Right ventricle myocardium inferior (tissue), 1 donor: ENCODE measurements at places on chromosomes 7 and 10.

GRCh38 chr10:692682-693351 is 3.3 kb upstream of the DIP2C start:
- DNase-seq = no peak

DNA sequence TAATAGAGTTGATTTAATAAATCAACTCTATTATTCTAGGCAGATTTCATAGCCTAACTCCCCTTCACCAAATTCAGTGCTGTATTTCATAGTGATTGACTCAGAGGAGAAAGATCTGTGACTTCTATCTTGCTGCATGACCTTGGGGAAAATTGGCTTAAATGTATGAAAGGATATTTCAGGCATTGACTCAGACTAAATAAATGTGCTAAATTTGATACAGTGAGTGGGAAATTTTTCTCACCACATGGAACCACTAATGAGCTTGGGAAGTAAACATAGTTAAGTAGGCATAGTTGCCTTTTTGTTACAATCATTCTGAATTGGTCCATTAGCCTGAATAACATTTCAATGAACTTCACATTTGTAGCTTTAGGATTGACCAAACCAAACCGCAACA is 89.0 kb upstream of the PRPS1L1 start:
- no peak for DNase-seq

DNA sequence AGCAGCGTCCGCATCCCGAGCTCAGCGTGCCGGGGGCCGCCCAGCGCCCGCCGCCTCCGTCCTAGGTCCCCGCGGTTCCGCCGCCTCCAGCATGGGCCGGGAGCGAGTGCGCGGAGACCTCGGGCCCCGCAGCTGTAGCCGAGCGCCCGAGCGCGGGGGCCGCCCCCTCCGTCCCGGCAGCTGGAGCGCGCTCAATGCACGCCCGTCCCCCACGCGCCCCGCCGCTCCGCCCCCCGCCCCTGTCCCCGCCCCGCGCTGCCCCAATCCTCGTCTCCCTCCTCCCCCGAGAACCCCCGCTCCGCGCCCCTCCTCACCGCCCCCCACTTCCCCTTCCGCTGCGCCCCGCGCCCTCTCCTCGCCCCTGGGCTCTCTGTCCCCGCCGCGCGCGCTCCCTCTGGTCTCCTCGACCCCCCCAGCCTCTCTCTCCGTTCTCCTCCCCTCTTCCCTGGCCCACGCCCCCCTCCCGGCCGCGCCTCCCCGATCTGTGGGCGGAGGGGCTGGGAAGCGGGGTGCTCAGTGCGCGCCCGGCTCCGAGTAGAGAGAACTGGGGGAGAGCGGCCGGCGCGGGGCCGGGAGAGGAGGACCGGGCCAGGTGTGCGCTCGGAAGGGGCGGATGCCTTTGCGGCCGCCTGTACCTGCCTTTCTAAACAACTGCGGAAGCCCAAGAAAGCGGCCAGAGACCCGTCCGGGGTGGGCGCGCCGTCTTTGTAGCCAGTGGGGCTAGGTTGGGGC is at the start of gene VIPR2:
TSS of gene VIPR2 (minus strand) at position 110 of the 732 bp plus-strand sequence. CDS start at position 14, 96 bp downstream.
- no peak for DNase-seq

GRCh38 chr10:33137356-33138005 is 179.5 kb upstream of the ITGB1 start:
- no peak for DNase-seq

DNA sequence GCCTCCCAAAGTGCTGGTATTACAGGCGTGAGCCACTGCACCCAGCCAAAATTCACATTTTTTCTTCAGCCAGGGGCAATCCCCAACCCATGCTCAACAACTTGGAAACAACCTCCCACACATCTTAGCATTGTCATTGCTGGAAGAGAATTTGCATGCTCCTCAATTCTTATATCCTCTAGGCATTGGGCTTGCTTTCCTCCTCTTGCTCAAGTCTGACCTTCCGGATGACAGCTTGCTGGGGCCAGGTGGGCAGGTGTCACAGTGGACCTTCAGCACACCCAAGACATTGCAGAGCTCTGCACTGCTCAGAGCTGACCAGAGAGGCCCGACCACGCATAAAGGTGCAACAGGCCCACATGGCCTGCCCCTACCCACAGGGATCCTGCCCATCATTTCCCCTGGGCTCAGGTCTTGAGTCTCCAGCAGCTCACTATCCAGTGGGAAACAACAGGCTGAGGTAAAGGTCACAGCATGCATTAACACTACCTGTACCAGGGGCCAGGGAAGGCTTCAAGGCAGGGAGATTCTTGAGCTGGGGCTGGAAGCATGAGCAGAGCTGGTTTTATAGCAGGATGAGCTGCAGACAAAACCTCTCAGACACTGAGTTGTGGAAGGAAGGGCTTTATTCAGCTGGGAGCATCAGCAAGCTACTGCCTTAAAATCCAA is 6.8 kb upstream of the GPR15LG start:
- DNase-seq = no peak

DNA sequence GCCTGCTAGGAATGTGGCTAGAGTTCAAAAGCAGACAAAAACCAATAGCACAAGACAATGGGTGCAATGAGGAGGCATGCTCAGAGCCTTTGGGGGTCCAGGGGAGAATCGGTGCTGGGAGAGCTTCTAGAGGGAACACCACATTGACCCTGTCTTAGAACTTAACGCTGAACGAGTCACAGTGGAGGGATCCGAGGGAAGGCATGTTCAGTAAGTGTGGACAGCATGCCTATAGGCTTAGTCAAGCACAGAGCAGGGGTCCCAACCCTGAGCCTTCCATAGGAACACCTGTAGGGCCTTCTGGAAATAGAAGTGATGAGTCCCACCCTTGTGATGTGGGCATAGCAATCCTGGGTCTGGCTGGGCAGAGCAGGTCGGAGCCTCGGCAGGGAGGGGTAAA is 148.7 kb downstream of the PKD1L1 start:
- no peak for DNase-seq

DNA sequence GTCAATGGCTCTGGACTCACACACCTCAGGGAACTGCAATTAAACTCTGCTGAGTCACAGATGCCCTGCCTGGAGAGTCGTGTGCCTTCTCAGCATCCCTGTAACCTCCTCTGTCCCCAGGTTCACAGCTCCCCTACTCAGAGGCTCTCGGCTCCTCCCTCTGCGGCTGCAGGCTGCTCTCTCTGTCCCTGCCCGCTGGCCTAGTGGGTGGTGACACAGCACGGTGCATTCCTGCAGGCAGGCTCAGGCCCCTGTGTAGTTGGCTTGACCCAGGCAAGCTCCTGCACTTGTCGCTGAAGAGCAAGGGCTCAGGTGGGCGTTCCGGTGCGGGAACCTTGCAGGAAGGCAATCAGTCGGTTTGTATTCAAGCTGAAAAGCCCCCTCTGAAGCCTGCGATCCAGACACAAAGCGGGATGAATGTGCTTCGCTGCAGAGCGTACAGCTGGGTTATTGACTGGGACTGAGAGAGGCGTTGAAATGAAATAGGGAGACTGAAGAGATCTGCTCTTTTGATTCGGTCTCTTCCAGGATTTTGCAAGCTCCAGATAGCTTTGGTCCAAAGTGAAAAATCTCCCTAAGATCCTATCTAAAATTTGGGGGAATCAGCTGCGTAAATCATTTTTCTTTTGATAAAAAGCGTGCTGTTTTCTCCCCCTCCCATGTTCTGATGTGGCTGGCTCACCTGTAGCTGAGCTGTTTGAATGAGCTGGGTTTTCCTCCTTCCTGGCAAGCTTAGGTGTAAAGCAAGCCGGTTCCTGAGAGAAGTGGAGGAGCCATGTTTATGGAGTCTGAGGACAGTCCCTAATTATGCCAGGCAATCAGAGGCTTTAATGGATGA is 208.7 kb upstream of the PHYHIPL start:
- DNase-seq = peak; percentile 72

DNA sequence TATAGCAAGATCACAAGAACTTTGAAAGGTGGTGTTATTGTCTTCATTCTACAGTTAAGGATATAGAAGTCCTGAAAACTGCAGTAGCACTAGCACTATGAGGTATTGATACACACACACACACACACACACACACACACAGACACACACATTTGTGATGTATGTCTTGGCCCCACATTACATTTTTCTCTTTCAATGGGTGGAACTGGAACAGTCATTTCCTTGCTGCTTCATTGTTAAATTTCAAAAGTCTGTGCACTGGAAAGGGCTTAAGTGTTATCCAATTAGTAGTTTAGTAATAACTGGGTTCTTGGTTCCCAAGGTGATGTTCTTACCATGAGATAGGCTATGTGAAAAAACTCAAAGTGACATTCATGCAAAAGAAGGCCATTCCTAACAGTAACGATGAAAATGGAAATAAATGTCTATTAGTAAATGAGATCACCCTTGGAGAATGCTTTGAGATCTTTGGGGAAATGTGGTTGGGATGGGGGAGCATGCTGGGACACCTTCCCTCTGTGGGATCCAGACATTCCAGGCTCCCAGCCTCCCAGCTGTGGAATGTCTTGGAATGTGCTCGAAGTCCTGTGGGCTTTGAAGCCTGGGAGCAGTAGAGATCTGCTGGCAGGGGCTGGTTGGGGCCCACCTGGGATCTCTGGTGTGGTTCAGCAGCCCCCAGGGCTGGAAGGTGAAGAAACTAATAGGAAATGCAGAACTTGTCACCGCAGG is 37.4 kb upstream of the CALD1 start:
- DNase-seq = no peak

GRCh38 chr7:22287412-22287811 is 69.5 kb downstream of the RAPGEF5 start:
- no peak for DNase-seq

DNA sequence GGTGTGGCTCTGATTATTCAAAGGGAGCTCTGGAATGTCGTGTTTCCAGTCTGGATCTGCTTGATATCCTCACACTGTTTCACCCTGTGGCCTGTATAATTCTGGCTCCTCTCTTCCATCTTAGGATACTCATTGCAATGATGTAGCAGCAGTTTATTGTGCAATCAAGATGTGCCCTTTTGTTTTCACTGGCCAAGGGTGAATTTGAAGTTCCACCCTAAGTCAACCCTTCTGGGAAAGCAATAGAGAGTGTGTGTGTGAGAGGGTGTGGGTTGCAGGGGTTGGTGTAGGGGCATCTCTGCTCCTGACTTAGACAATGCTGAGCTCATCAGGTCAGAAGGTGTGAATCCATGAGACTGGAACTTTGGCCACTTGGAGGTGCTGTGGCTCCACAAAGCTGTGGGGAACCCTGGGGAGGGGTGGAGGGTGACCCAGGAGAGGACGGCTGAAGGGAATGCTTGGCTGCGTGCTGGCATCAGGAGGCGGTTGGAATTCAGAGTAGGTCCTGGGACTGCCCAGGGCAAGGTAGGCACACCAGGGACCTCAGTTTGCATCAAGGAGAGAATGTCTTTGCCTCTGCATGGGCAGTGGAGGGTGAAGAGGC is 118.0 kb upstream of the PRSS58 start:
- DNase-seq = no peak

GRCh38 chr10:24911029-24911428 is 41.4 kb downstream of the PRTFDC1 start:
- no peak for DNase-seq

GRCh38 chr10:70576803-70577517 is 25.6 kb downstream of the PRF1 start:
- no peak for DNase-seq

- no peak for DNase-seq
These were observed 259.4 kb downstream of the SDK1 start for GRCh38 chr7:3560495-3560894.

DNA sequence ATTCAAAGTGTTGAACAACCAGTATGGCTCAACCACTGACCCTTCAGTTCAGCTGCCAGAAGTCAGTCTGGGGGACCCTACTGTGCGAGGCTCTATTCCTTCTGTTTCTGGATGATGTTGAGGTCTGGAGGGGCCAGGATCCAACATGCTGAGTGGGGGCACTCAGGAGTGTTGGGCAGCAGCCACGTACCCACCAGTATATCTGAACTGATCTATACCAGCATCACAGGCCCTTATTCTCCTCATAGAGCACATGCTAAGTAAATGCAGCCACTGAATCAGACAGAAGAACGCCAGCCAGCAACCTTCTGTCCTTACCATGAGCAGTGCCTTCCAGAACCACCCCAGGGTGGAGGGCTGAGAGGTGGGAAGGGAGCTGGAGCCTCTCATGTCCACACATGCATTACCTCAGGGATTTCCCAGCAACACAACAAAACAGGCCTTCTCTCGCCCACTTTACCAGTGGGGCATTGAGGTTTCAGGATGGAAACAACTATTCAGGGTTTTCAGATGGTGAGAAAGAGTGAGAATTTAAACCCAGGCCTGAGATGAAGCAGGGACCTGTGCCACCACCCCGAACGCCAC is 6.8 kb upstream of the MSMB start:
- no peak for DNase-seq

DNA sequence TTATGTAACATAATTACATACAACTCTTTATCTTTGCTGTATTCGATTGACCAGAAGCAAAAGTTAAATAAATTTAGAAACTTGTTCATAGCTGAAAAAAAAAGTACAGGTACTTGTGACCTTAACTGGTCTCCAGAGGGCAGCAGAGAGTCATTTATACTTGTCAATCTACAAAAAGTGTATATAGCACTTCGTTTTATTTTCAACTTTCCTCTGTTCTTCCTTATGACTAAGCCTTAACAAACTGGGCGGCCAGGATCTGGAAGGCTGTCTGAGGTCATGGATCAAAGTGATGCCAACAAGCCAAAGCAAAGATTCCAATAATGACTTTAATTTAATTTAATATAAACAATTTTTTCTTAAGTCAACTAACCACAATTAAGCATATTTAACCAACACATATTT is 29.8 kb downstream of the C10orf67 start:
- DNase-seq = no peak

GRCh38 chr10:3082290-3082689 is 14.9 kb downstream of the PFKP start:
- DNase-seq = no peak

- no peak for DNase-seq
These were observed 37.6 kb downstream of the ALOX5 start for GRCh38 chr10:45411607-45411940.

DNA sequence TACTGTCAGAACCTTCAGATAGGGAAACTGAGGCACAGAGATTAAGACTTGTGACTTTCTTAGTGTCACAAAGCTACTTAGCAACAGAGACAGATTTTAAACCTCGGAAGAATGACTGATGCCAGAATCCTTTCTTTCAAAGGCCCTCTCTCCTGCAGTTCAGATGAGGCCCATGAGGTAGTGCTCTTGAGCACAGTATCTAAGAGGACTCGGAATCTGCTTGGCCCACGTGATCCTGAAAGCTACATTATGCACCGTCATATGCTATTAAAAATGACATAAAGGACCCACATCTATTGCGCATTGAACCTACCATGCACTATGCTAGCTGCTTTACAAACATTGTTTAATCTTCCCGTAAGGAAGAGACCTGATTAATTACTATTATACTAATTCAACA is 355.9 kb downstream of the SFMBT2 start:
- no peak for DNase-seq

GRCh38 chr7:139884441-139884840 is 55.4 kb downstream of the TBXAS1 start:
- no peak for DNase-seq

- no peak for DNase-seq
These were observed 79.2 kb upstream of the KCTD7 start for GRCh38 chr7:66549466-66549865.

- no peak for DNase-seq
These were observed 27.4 kb downstream of the UCMA start for GRCh38 chr10:13206546-13207443.
